Psoas muscle (tissue), 8 donors: ENCODE measurements at places on chromosomes 6 and 20. TPM values are rescaled to one million over a fixed set of nuclear protein-coding genes. Genes with fewer than 3 reads are reported as not detected.

DNA sequence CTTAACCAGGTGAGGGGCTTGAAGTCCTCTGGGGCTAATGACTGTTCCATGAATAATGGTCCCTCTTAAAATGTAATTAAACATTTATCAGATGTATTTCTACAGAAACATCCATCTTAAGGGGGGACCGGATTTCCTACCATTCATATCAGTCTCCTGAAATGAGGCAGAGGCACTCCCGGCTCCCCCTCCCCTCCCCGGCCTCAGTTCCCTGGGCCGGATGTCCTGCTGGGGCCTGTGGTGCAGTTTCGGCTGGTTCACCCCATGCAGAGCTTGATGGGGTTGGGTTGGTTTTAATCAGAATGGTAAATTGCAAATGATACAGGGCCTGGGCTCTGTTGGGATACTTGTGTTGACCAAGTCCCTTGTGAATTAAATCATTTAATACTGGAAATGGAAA, 349.4 kb downstream of the PREX1 start:
- no peak for DNase-seq

- DNase-seq: no peak
Measured at GRCh38 chr20:50735813-50736212, 4.4 kb downstream of the PARD6B start.

GRCh38 chr6:50978380-50979170, 159.9 kb downstream of the TFAP2B start:
- no peak for DNase-seq

GRCh38 chr20:4767084-4767483, 45.4 kb downstream of the PRND start:
- no peak for DNase-seq

Gene PTCRA
- polyA plus RNA-seq: 0.09 TPM

DNA sequence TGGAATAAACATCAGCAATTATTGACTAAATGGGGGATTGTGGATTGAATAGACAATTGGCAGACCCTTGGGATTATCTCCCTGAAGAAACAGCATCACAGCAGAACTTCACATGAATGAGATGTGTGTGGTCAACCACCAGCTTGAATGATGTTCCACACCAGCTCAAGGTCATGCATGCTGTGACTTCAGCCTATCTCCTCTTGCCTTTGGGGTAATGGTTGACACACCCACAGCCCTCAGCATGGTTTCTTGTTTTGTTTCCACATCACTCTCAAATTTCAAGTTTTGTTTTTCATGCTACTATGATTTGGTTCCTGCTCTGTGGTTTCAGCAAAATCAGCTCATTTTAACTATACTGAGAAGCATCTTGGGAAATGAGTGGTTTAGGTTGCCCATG, 94.3 kb downstream of the PAK5 start:
- DNase-seq: no peak

Gene SRPK1
- polyA plus RNA-seq: 12.2 TPM

- DNase-seq: no peak
Measured at GRCh38 chr6:3061501-3061941, 6.8 kb upstream of the RIPK1 start.

DNA sequence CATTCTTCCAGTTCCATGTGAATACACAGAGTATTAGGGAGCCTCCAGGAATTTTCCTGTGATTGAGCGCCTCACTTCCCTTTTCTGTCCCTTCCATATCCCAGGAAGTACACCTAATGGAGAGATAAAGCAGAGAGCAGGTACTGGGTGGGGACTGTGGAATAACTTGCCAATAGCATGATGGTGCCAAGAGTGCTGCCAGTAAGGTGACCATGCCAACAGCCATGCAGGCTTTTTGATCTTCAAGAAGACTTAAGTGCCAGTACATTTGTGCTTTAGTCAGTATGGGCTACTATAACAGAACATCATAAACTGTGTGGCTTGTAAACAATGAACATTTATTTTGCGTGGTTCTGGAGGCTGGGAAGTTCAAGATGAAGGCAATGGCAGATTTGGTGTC, 160.2 kb upstream of the RIMS1 start:
- no peak for DNase-seq

- no peak for DNase-seq
Measured at GRCh38 chr20:54362283-54362682, 113.1 kb upstream of the DOK5 start.

- DNase-seq: no peak
Measured at GRCh38 chr6:125323376-125323775, 21.6 kb upstream of the HDDC2 start.
